ENCODE measurements at places on chromosomes 5 and 9.

DNA sequence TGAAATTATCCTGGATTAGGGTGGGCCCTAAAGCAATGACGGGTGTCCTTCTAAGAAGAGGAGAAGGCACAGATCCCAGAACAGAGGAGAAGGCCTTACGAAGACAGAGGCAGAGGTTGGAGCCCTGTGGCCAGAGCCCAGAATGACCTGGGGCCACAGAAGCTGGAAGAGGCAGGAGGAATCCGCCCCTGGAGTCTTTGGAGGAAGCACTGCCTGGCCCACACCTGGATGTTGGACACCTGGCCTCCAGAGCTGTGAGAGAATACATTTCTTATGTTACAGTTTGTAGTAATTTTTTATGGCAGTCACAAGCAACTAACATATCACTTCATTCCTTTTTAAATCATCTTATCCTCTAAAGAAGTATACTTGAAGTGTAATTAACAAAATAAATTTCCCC, 8.5 kb downstream of the MRPL36 start:
- no peak for DNase-seq

DNA sequence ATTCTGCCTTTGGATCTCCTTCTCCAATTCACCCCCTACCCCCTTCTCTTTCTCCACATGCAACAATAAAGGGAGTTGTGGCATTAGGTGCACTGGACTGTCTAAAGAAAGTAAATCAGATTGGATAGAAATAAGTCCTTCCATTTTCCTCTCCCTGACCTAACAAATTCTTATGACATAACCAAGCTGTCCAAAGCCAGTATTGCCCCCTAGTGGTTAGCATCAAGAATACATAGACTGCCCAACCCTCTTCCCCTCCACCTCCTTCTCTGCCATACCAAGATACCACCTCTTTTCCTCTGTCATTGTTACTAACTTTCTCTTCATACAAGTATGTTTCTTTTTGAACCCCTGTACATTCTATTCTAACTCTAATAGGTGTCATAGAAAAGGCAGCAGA, 45.7 kb downstream of the PPARGC1B start:
- peak; percentile 6 for DNase-seq

- no peak for DNase-seq
Observed at GRCh38 chr9:78982849-78983248, 588.9 kb upstream of the TLE4 start.

DNA sequence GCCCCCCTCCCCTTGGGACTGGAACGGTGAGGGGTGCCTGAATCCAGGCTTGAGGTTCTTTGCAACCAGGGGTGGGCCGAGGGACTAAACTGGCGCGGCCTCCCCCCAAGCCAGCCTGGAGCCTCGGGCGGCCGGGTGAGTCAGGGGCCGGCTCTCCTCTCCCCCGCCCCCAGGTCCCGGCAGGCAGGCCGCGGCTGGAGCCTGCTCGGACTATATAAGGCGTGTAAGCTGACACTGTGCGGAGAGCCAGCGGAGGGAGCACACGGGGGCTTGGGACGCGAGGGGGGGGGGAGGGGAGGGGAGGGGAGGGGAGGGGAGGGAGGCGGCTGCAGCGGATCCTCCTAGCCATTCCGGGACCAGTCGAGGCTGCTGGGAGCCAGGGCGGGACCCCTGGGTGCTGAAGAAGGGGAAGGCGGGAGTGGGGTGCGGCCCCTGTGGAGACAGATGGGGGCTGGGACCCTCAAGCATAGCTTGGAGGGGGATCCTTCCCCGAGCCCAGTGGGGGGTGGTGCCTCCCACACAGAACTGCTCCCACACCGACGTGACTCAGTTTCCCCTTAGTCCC, 595 bp downstream of the PDLIM7 start:
- DNase-seq, result peak; percentile 50

GRCh38 chr5:156380848-156381247, 53.9 kb downstream of the SGCD start:
- no peak for DNase-seq

- DNase-seq, result no peak
Observed at GRCh38 chr9:37693260-37693659, 42.5 kb downstream of the FRMPD1 start.

- DNase-seq, result no peak
Observed at GRCh38 chr9:6781476-6781875, 23.7 kb downstream of the KDM4C start.

DNA sequence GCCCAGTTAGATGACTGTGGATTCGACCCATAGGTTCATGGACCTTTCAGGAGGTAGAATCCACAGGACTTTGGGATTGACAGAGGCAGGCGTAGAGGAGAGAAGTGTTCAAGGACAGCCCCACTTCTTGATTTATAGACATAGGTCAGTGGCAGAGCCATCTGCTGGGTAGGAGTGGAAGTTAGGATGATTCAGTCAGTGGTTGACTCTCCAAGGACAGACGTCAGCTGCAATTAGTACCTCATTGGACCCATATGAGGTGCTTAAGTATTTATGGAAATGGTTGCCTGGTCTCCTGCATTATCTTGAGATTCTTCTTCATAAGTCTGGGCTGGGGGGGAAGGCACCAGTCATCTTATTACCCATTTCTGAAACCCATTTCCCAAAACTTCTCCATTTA, 70.9 kb downstream of the SH3RF2 start:
- DNase-seq, result no peak

DNA sequence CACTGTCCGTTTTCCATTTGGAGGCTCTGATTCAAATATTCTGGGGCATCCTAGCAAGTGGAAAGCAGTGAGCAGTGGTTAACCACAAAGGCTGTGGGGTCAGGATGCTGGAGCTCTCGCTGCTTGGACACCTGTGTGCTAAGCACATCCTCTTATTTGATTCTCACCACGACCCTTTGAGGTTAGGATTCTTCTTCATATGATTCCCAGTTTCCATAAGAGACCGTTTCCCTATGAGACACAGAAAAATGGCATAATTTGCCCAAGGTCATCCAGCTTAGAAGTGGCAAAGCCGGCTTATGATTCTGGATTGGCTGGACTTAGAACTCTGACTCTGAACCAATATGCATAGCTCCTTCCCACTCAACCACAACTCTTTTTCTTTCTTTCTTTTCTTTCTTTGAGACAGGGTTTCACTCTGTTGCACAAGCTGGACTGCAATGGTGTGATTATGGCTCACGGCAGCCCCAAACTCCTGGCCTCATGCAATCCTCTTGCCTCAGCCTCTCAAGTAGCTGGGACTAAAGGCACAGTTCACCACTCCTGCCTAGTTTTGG, 207.7 kb downstream of the TTLL11 start:
- no peak for DNase-seq

DNA sequence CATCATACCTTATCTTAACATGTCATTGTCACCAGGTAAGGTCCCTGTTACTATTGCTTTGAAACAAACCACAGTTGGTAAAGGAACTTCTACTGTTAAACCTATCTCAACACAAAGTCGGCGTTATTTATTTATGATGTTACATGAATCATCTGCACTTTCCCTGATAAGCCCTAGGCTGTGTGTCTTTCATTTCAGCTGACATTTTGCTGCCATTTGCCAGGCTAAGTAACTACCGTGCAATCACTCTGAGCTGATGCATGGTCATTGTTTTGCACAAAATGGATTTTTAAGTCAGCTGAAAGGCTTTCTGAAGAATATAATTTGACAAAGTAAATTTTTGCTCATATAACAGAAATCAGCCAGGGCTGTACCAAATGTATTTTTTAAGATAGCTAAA, 546.5 kb downstream of the ZNF608 start:
- no peak for DNase-seq

DNA sequence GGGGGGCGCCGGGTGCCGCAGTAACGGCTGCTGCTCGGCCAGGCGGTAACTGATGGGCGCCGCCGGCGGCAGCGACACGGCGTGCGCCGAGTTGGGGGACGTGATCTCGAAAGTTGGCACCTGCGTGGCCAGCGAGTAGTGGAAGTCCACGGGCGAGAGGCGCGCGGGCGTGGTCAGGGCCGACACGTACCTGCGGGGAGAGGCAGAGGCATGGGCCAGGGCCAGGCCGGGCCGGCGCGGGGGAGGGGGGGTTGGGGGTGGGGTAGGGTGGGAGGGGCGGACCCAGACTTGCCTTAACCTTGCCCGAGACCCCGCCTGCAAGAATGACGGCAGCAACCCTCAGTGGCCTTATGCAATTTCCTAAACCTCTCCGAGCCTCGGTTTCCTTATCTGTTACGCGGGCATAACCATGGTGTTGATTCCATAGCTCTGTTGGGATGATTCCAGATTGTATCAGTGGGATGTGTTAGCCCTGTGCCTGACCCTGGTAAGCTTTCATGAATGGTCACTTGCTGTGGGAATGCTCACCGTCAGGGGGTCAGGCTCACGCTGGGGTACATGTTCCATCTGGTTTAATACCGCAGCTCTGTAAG, 53.0 kb downstream of the PSD2 start:
- DNase-seq, result peak; percentile 30

DNA sequence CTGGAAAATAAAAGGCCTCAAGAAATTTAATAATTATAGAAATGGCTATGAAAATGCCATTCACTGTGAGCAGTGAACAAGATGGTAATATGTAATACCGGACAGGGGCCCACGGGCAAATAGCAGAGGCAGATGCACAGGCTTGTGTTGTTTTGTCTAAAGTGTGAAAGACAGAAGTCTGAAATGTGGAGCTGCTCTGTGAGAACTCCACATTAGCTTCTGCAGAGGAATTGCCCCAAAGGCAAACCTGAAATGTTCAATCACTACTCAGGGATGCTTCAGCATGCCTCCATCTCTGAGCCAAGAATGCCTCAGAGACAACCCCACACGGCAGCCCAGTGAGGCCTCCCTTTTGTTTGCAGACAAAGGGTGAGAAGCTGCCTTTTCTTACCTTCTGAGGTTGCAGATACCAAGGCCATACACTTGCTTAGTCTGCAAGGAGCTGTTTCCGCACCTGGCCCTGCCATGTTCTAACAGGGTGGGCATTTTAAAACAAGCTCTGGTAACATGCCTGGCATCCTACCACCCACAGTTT, 124.3 kb upstream of the CXCL14 start:
- no peak for DNase-seq

- DNase-seq, result no peak
Observed at GRCh38 chr9:70532716-70533115, 118.3 kb upstream of the KLF9 start.

- DNase-seq, result no peak
Observed at GRCh38 chr5:142864290-142865260, 94.4 kb downstream of the ARHGAP26 start.

DNA sequence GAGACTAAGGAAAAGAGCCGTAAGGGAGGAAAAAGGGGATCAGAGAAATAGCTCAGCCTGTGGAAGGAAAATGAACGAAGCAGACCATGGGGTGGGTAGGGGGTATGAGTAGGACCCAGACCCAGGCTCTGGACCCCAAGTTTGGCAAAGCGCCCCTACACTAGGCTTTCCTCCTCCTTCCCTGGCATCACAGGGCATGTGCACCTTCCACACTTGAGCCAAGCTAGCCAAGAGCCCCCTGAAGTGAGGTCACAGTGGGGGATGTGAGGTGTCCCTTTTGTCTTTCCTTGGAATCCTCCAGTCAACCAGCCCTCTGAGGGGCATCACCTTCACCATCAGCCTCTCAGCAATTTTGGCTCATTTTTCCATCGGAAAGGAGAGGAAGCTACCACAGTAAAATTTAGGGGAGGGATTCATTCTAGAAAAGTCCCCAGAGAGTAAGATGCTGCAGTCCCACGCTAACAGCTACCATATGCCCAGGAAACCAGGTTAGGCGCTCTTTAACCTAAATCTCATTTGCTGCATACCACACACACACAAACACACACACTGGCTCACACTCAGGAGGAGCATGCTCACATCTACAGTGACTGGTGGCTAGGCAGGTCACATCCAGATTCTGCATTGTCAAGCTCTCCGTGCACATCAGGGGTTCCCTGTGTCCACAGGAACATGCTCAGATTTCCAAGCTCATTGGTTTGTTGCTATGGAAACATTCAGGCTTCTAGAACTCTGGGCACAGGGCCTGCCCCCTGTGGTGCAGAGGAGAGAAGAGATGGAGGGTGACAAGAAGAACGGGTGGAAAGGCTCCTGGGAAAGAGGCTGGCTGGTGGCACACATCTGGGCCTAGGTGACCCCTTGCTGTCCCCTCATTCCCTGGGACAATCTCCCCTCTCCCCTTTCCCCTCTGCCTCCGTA, 9.9 kb downstream of the REEP2 start:
- no peak for DNase-seq

DNA sequence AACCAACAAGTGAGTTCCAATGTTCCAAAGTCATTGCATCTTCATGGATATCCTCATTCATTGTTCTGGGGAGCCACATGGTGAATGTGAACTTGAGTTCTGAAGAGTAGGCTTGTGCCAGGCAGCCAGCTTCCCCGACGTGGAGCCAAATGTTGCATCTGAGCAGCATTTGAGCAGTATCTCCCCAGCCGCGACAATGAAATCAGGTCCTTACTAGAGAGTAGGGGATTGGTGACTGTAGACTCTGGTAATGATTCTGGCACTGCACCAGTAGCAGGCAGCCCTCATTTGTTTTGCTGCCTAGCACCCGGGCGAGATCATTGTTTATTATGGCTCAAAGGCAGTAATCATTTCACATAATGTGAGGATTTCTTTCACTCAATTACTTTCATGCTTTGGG, 451.4 kb upstream of the C9orf72 start:
- DNase-seq, result no peak

GRCh38 chr9:27351438-27351837, 54.5 kb upstream of the EQTN start:
- no peak for DNase-seq

DNA sequence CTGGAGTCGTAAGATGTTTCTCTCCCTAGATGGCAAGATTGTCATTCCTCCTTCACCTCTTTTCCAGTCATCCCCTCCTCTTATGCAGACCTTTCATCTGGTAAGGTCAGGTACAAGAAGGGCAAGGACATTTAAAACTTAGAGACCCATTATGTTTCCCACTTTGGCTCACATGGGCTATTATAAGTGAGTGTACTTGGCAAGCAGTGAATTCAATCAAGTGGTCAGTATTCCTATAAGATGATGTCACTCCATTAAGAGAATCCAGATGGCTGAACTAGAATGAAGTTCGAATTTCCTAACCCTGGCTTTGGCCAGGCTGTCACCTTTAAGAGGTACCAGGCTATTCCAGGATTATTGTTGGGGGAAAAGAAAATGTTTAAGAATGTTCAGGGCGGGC, 32.2 kb downstream of the ZNF131 start:
- DNase-seq, result no peak

- no peak for DNase-seq
Observed at GRCh38 chr5:83058726-83059125, 18.5 kb downstream of the TMEM167A start.

GRCh38 chr5:82657033-82657699, 379.0 kb upstream of the RPS23 start:
- no peak for DNase-seq
